A549 treated with RU486 at 1 μM for 4 hours (cell line): ENCODE measurements at places on chromosomes 13 and 19. TPM values are rescaled to one million over a fixed set of nuclear protein-coding genes. Genes with fewer than 3 reads are reported as not detected.

ELSPBP1 gene
- total RNA-seq = not detected in 5 replicates

FSD1 gene
- total RNA-seq = 7.4 to 9.0 TPM (median 8.4 TPM) in 5 replicates

ZNF578 gene
- not detected in 5 replicates for total RNA-seq

NLRP4 gene
- total RNA-seq = not detected in 5 replicates

ATG4D gene
- total RNA-seq = 16.7 to 24.8 TPM (median 20.3 TPM) in 5 replicates
